Gastroesophageal sphincter (tissue), 4 donors: ENCODE measurements at places on chromosomes 12 and 14. TPM values are rescaled to one million over a fixed set of nuclear protein-coding genes. Genes with fewer than 3 reads are reported as not detected.

The APOF gene
- total RNA-seq = not detected

The TAS2R46 gene
- total RNA-seq = 0.67 TPM

The DAO gene
- not detected for total RNA-seq

The NFKBIA gene
- 290 TPM for total RNA-seq

The KLRG1 gene
- 5.7 TPM for total RNA-seq

The LRTM2 gene
- total RNA-seq = not detected

The TCP11L2 gene
- 45.8 TPM for total RNA-seq

The GLS2 gene
- total RNA-seq = 4.1 TPM

The CDC42BPB gene
- total RNA-seq = 99.9 TPM

The ARHGAP9 gene
- 5.6 TPM for total RNA-seq

The LTB4R gene
- total RNA-seq = 3.3 TPM

GRCh38 chr12:84329938-84330337, 582.7 kb downstream of the SLC6A15 start:
- ATAC-seq = no peak

DNA sequence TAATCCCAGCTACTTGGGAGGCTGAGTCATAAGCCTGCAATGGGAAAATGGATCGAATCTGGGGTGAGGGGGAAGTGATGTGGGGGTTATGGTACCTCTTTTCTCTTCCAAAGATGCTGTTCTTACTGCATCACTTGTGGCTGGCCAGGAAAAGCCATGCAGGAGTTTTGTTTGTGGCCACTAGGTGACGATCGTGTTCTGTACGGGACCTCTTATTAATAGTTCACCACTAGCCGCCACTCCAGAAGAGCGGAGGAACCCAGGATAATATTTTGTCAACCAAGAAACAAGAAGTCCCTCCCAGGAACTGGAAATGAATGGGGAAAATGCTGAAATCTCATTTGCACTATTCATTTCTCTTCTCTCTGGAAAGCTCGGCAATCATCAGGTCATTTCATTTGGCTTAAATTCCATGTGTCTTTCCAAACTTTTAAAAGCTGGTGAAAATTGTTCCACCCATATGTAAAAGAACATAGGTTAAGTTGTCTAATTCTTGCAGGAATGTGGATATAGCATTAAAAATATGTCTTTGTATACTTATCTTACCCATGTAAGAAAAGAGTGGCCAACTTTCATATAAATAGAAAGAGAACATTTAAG, 8.9 kb downstream of the GPR65 start:
- ATAC-seq = peak; percentile 83

GRCh38 chr12:11158885-11159444, 12.0 kb upstream of the SMIM10L1 start:
- ATAC-seq = no peak

- no peak for ATAC-seq
Observed at GRCh38 chr12:4894019-4894418, 15.7 kb upstream of the KCNA1 start.

DNA sequence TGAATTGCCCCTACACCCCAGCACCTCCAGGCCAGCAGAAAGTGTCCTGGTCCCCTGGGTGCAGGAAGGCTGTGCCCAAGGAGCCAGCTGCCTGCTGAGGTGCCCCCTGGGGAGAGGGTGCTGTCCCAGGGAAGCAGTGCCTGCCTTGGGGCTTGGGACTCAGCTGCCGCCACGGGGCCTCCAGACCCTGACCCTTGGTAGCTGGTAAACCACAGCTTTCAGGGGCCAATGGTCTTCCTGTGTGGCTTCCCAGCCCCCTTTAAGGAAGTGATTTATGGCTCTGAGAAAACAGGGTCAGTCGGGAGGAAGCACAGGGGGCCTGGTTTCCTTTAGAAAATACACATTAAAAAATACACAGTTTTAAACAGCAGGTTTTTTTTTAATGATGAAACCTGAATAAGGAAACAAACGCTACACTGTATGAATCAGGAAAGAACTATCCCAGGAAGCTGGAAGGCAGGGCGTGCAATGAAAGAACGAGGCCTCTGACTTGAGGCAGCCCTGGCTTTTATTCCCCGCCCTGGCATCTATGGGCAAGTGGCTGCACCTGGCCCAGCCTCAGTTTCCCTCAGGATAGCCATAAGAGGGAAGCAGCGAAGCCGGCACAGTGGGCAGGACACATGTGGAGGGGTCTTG, 40.6 kb upstream of the EML1 start:
- no peak for ATAC-seq

DNA sequence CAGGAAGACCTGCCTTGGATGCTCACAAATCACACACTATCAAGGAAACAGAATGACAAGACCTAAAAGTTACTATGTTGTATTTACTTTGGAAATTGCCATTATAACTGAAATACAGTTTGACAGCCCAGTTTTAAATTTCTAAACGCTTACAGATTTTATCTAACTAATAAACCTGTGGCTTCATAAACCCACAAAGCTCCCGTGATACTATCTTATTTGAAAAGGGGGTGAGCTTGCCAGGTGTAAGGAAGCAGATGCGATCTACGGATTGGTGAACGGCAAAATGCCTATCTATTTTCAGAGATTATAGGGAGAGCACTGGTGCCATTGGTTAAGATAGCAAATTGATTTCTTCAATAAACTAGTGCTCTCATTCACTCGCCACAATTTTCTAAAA, 485.5 kb downstream of the BCAT1 start:
- no peak for ATAC-seq

DNA sequence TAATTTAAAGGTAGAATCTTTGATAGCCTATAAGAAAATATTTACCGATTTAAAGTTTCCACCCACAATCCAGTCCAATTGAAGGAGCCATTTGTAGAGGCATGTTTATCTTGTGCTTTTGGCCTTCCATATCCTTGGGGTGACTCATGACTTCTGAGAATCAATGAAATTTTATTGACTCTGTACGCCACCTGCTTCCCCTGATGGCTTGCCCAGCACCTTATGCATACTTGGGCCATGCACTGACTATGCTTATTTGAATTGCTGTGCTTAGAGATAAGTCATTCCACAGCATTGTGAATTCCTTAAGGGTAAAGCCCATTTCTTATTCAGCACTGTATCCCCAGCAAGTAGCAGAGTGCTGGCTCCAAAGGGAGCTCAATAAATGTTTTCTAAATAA, 954.8 kb upstream of the SEL1L start:
- ATAC-seq = no peak

DNA sequence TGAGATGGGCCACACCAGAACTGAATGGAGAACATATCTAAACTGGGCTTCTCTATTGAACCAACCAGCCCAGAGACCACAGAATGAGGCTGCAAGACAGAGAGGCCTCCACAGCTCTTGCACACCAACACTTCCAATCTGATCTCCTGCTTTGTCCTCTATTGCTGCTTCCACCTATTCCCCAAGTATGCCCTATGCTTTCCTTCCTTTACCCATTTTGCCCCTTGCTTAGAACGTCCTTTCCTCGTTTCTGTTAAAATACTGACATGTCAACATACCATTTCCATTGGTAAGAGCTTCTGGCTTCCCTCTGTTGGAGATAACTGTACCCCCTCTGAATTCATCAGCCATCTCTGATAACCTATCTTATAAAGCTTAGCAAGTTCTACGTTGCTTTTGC, 2.8 kb downstream of the SLC2A13 start:
- no peak for ATAC-seq

DNA sequence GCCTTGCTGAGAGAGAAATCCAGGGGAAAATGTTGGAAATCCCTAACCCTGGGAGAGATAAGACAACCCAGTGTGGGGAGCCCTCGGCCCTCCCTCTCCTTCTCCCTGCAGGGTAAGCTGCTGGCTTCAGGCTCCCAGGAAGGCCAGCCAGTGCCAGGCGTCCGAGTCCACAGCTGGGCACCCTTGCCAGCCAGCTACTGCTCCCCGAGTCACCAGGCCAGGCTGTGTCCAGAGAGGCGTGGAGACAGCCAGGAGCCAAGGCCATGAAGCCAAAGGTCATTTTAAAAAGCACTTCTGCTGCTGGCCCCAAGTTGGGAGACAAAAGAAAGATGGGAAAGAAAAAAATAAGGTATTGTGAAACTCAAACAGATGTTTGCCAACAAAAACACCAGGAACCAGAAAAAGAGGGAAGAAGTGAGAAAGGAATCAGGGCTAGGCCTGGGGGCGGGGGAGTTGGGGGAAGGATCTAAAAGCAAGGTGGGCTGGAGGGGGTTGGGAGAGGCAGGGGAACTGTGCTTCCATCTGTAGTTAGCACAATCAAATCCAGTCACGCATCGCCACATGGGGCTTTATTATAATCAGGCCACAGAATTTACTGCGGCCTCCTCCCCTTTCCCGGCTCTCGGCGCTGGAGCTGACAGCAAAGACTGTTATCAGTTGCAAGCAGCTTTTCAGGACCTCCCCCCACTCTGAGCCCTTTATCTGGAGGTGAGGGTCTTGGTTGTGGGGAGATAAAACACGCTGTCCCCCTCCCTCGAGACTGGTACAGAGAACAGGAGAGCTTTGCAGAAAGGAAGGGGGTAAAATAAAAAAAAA, 33.5 kb downstream of the RBM19 start:
- peak; percentile 44 for ATAC-seq

DNA sequence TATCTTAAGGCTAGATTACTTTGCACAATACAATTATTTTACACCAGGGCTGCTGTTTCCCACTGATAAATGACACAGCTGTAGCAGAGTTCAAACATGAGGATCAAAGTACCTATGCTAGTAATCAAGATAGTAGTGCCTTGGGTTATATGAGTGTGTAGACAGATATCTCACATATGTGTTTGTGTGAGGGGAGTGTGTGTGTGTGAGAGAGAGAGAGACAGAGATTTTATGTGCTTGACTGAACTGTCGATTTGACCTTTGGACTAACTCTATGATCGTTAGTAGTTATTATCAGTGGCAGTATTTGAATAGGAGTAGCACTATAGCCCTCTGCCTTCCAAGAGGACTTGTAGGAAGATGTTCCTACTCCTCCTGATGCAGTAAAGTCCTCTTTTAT, 15.5 kb downstream of the PLEKHA5 start:
- no peak for ATAC-seq

- no peak for ATAC-seq
Observed at GRCh38 chr14:23529016-23529415, 22.5 kb downstream of the ZFHX2 start.

- ATAC-seq = no peak
Observed at GRCh38 chr12:97476255-97476654, 13.7 kb downstream of the RMST start.

DNA sequence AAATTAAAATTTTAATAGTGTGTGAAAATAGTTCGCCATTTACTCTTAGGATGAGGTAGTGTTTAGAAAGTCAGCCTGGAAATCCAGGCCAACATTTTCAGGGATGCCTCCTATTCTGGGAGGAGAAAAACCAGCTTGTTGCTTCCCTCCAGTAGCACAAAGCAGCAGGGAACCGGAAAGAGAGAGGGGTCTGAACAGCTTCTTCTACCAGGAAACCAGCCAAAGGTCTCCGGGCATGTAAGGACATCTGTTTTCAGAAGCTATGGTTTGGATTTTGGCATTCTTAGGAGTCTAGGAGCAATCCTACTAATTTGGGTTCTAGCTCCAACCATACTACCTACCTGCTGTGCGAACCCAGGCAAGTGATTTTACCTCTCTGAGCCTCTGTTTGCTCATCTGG, 85.3 kb downstream of the DPF3 start:
- no peak for ATAC-seq

- no peak for ATAC-seq
Observed at GRCh38 chr12:92155733-92156132, 10.1 kb upstream of the BTG1 start.

GRCh38 chr12:3531496-3531895, 40.5 kb downstream of the PRMT8 start:
- ATAC-seq = no peak

DNA sequence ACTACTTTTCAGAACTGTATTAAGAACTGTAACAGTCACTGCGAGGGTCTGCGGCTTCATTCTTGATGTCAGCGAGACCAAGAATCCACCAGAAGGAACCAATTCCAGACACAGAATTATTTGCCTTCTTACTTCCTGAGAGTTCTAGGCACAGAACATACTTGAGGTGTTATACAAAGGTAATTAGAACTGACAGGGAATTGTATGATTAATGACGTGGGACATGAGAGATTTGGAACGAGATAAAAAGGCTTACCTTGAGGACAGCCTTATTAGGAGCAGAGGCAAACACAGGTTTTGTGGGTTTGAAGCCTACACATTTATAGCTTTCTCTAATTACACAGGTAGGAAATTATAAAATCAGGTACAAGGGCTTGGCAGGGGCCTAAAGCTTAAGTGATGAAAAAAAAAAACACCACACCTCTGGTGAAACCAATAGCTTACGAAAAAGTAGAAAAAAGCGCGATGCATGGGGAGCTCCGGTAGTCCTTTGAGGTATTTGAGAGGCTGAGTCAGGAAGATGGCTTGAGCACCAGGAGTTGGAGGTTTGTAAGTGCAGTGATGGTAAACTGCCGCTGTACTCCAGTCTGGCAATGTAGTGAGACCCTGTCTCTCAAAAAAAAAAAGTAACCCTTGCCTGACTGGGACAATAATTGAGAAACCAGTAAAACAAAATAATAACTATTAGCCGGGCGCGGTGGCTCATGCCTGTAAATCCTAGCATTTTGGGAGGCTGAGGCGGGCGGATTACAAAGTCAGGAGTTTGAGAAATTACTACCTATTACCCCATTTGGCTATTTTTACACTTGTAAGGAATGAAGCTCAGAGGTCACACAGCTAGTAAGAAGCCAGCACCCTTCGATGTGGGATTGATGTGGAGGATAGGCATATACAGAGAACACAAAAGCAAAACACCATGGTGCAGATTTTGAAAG, 795 bp upstream of the ACOT2 start:
- no peak for ATAC-seq

- no peak for ATAC-seq
Observed at GRCh38 chr12:46664761-46665287, 161.0 kb downstream of the SLC38A4 start.

DNA sequence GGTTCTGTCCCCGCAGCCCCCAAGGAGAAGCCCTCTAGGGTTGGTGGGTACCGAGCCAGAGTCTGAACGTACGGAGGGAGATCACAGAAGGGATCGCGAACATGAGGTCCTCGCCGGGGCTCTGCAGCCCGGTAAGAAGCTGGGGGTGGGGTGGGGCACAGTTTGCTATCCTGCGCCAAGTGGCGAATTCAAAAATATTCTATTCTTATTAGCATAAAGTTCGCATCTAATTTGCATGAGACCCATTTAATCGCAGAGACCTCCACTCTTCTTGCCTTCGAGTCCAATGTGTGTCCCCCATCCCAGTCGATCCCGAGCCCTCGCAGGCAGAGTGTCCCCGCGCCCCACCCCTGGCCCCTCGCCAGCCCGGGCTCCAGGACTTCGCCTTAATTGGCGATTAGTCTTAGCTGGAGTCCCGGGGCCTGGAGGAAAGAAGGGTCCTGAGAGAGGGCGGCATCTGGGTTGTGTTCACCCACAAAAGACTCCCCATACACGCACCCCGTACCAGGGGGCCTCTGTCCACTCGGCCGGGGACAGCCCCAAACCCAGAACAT, 604 bp upstream of the ARHGEF25 start:
- ATAC-seq = peak; percentile 76

DNA sequence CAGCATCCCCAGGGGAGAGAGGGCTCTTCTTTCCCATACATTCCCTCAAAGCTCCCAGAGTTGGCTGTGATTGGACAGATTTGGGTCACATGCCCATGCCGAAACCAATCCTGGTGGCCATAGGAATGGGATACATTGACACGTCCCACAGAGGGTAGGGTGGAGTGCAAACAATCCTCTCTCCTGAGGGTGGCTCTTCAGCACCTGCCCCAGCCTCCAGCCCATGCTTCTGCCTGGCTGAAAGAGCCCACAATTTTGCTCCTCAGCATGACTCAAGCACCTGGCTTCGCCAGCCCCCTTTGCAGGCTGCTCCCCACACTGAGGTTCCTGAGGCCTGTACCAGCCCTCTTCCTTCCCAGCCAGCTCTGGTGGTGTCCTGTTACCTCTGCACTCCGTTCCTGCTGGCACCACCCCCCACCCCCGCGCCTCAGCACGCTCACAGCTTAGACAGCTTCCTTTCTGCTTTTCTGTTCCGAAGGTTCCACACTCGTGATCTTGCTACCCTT, 71.7 kb downstream of the CCDC92 start:
- ATAC-seq = no peak
